ENCODE measurements at places on chromosomes 16 and 17.

DNA sequence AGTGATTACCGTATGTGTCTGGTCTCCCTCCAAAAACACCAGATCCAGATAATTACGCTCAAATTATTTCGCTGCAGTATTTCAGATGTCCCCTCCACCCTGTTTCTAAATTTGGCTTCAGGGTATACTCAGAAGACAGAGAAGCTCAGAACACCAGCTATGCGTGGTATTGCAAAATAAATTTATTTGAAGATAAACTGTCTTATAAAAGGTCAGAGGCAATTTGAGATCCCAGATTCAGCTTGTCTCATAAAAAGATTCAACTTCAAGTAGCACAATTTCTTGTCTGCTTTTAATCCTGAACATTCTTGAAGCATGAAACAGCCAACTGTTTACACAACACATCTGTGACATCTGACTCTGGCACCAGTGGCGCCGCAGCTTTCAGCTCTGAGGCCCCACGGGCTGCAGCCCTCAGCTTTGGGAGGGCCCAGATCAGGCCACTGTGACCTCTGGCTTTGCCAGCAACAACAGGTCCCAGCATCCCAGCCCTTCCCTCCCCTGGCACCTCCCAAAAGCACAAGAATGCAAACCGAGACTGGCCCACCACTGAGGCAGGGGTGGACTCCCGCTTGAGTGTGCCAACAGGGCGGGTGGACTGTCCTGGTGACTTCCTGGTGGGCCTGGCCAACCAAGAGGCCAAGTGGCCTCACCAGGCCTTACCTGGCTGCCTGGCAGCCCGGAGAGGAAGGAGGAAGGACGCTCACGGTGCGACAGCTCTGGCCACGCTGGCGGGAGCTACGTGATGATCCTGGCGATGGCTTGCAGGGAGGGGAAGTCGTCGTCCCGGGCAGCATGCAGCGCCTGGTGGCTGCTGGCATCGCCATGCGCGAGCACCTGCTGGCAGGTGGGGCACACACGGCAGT, 8.0 kb downstream of the SYNGR3 start:
- DNase-seq, result no peak

GRCh38 chr16:1170076-1170418, 17.1 kb downstream of the CACNA1H start:
- DNase-seq, result no peak

DNA sequence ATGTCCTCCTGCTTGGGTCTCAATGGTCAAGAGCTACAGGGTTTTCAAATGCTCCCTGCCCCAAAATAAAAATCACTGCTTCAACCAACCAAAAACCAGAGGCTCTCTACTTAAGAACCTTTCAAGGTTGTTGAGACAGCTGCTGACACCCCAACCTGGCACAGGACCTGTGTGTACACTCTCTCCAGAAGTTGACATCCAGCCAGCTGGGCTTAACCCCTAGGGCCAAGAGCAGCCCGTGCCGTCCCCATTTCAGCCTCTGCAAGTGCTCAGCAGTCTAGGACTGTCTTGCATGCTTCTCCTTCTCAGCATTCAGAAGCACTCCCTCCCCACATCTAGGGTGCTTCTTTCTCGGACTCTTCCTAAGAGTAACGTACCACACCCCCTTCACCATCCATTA, 59.0 kb upstream of the TRAP1 start:
- DNase-seq, result no peak

GRCh38 chr16:30068750-30069610, 3.4 kb downstream of the ALDOA start:
- DNase-seq, result no peak

DNA sequence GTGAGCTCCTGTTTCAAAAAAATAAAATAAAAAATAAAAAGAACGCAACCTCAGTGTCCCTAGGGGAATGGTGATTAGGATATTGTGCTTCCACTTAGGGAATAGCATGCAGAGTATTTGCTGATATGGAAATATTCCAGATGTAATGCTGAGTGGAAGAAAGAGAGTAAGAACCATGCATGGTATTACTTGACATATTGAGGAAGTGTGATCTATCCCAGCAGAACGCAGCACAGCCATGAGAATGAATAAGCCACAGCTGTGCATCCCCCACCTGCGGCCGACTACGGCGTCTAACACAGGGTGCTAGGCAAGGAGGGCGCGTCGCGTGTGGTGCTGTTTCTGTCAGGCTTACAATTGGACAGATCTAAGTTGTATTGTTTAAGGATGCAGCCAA, 49.5 kb downstream of the FOXK2 start:
- DNase-seq, result no peak
